AG09319 (cell line): ENCODE measurements at places on chromosomes 16 and 17.

- no peak for DNase-seq
Measured at GRCh38 chr17:47841488-47842291, 617 bp upstream of the SCRN2 start.

GRCh38 chr17:73017658-73018057, 74.8 kb downstream of the SLC39A11 start:
- no peak for DNase-seq

DNA sequence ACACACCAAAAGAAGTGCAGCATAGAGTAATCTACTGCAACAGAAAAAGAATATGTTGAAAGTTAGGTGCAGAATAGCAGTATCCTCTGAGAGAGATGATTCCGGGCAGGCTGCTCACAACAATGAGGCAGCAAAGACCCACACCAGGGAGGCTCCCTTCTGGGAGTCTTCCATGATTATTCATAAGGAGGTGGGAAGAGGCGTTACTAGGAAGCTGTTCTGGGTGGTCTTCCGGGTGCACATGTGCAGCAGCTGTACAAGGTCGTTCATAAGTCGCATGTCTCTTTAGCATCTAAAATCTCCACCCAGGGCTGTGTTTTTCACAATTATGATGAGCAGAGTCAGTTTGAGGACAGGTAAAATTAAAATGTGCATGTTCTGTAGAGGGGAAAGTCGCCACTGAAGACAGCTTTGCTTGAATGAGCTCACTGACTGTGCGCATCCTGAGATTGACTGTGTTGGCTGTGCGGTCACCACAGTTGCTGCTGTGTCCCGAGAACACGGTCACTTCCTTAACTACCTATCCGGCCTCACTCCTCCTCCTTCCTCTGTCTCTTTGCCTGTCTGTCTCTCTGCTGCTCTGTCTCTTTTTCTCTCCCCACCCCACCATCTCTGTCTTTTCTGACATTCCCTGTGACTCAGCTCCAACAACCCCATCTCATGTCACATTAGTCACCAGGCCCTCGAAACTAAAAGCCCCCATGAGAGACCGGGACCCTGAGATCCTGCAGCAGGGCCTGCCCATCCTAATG, 125.5 kb upstream of the HSBP1 start:
- no peak for DNase-seq

DNA sequence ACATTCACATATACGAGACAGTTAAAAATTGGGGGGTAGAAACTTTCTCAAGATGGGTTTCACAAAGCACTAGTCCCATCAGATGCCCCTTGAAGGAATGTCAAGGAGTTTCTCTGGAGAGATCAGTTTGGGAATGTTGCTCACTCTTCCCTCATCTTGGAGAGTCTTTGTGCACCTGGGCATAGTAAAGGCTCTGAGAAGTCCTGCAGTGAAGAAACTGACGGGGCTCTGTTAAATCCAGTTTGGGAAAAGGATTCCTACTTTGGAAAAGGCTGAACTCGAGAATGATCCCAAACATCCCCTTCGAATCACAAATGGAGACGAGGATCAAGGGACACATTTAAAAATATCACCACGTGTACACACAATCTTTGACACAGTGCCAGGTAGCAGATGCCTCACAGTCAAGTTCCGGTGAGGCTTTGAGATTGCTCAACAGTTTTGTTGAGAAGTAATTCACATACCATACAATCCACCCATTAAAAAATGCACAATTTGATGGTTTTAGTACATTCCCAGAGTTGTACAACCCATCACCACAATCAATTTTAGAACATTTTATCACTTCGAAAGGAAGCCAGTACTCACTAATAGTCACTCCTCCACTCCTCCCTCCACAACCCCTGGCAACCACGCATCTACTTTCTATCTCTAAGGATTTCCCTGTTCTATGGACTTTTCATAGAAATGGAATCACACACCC, 203.4 kb upstream of the FOXF1 start:
- DNase-seq = no peak

DNA sequence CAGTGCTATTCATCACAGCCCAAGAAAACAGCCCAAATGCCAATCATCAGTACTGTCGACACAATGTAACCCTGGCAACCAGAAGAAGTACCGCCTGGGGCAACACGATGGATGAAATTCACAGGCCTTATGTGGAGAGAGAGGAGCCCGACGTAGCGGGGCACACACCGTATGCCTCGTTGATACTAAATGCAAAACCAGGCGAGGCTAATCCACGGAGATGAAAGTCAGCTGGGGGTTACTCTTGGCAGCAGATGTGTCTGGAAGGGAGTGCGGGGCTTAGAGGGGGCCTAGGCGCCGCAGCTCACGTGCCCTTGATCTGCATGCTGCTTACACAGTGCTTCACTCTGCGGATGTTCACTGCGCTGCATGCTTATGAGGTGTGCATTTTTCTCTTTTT, 29.8 kb downstream of the ITGAE start:
- no peak for DNase-seq
